ENCODE measurements at places on chromosomes 1 and 21.

GRCh38 chr21:41418393-41418792, 7.6 kb upstream of the MX1 start:
- no peak for DNase-seq

GRCh38 chr1:55848906-55849305, 633.7 kb upstream of the USP24 start:
- DNase-seq, result no peak

DNA sequence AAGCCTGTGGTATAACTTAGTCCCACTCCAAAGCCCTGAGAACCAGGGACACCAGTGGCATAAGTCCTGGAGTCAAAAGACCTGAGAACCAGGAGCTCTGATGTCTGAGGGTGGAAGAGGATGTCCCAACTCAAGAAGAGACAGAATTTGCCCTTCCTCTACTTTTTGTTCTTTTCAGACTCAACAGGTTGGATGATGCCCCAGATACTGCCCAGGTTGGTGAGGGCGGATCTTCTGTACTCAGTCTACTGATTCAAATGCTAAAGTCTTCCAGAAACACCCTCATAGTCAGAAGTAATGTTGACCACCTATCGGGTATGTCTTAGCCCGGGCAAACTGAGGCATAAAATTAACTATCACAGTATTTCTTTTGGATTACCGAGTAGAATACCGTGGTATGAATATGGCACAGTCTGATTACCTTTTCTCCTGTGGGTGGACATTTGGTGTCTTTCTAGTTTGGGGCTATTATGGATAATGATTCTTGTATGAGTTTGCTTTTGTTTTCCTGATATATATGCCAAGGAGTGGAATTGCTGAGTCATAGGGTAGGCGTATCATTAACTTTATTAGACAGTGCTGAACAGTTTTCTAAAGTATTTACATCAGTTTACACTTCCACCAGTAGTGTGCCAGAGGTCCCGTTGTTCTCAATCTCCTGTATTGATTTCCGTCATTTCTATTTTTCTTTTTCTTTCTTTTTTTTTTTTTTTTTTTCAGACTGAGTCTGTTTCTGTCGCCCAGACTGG, 3.2 kb upstream of the CHAF1B start:
- DNase-seq, result no peak

GRCh38 chr1:47023268-47024140, at the start of gene CYP4X1:
Gene CYP4X1, plus strand, starts transcription at chr1:47023669. Its CDS starts 149 bp downstream, at chr1:47023818.
- DNase-seq, result no peak

- no peak for DNase-seq
These were observed 2.5 kb downstream of the ZCCHC17 start for GRCh38 chr1:31299365-31299764.

DNA sequence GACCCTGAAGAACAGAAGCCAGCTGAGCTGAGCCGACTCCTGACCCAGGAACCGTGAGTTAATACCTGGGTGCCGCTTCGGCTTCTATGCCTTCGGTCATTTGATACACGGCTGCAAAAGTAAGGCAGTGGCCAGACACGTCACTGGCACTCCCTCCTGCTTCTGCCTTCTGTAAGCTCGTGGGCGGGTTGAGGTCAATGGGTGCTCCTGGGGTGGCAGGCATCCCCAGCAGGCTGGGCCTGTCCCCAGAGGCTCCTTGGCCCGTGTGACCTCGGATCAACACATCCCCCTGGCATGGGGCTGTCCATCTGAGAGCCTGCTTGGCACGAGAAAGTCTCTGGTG, 35.7 kb upstream of the COL6A1 start:
- no peak for DNase-seq

GRCh38 chr1:151312411-151312810, 14.8 kb downstream of the PI4KB start:
- no peak for DNase-seq

DNA sequence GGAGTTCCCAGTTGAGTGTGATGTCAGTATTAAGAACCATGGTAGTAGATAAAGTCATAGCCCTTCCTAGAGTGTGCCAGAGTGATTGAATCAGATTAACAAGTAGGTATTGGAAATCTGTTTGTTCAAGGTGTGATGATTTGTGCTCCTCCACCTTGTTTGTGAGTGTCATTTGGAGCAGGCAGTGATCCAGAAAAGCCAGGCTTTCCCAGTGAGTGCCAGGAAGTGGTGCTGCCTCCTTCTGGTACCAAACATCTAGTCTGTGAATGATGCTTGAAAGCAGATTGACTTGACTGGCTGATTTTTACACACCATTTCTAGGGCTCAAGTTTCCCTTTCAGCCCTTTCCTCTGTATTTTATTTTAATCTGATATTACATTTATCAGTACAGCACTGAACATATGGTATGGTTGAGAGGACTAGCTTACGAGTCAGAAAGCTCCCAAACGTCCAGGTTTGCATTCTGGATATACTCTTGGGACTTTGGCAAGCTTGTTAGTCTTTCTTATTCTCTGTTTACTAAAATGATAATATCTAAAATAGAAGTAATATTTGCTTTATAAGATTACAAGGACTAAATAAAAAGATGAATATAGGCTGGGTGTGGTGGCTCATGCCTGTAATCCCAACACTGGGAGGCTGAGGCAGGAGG, 100.7 kb downstream of the PATJ start:
- DNase-seq, result no peak

GRCh38 chr1:247883346-247883745, 12.0 kb upstream of the OR2W3 start:
- no peak for DNase-seq

DNA sequence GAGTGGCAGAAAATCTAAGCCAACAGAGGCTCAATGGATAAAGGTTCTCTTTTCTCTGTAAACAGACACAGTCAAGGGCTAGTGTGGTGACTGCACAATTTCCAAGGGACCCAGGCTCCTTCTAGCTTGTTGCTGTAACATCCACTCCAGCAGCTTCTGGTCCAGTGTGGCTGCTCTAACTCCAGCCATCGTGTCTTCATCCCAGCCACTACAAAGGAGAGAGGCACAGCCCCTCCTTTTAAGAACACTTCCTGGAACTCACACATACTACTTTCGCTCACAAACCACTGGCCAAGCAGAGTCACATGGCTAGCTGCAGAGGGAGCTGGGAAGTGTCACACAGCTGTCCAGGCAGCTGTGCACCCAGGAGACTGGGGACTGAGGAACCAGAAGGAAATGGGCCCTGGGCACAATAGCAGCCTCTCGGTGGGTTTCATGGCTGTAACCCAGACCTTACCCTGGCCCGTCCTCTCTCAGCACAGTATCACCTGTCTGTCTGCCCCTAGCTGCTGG, 188.6 kb upstream of the VAMP3 start:
- no peak for DNase-seq

- no peak for DNase-seq
These were observed 294.5 kb downstream of the RRAGC start for GRCh38 chr1:38565020-38565491.

DNA sequence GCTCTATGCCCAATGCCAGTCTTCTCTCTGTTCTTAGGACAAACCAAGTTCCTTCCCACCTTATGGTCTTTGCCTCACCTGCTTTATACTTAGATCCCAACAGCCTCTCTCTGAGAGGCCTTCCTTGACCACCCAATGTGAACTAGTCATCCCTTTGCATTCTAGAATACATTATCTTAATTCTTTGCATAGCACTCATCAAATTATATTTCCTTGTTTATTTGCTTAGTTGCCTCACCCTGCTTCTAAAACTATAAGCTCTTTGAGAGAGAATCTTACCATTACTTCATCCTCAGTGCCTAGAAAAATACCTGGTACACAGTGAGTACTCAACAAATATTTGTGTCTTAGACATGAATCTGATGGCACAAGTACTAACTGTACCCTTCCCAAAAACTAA, 8.0 kb downstream of the PIGP start:
- DNase-seq, result no peak

- DNase-seq, result no peak
These were observed 145.1 kb downstream of the NPHP4 start for GRCh38 chr1:5847013-5847659.

DNA sequence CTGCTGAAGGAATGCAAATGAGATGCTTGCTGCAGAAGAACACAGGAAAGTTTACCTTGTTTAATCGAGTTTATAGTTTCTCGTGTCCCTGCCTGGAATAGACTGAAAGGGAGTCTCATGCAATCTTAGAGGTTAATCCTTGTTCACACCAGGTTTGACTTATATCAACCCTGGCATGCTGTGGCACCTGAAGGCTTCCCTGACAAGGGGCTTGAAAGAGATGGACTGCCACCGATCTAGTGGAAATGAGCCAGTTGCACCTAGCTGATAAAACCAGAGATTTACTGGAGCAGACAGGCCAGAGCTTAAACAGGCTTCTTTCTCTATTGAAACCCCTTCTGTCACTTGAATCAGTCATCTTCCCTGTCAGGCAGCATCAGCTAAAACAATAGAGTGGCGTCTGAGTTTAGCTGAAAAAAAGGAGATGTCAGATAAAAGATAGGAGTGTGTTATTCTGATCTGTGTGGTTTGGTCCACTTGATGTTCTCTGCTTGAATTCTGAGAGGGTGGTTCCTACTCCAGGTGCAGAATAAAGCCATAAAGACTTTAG, 349.7 kb downstream of the RWDD3 start:
- no peak for DNase-seq

DNA sequence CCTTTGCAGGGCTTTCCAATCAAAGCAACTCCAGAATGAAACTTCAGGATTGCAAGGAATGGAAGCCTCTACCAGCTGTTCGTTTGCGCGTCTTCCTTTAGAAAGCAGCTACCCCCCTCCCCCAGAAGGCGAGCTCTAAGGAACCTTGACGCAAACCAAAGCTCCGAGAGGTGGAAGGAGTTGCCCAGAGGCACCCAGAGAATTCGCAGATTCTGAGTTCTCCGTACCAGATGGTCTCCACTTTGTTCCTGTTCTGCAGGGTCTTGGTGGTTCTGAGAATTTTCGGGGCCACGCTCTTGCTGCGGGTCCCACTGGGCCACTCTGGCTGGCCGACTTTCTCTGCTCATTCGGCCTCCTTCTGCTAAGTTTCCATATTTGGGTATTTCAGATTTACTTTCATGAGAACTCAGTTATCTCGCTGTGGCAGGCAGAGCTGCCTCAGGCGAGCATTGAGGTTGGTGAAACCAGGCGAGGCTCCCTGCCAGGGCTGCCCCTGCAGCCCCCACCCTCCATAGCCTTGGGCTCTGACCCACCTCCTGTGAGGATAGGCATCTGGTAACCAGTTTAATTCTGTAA, 801 bp downstream of the TRAF5 start:
- DNase-seq, result no peak

DNA sequence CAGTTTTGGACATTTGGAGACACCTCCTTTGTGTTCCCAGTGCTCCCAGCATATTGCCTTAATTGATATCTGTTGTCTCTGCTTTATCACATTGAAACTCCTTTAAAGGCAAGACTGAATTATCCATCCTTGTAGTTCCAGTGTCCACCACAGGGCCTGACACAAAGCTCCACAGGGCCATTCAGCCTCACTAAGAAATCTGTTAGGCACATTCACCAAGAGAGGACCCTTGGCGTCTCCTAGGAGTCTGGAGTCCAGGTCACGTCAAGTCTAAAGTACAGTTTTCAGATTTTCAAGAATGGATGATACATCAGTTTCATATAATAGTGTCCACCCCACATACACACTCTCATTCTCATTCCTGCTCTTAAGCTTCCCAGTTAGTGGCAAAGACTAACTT, 4.8 kb downstream of the ACP6 start:
- no peak for DNase-seq

- no peak for DNase-seq
These were observed at the start of gene RSPO1 for GRCh38 chr1:37634244-37634991. Gene RSPO1, minus strand, starts transcription at chr1:37634892. Its CDS starts 5,231 bp downstream, at chr1:37629661.

DNA sequence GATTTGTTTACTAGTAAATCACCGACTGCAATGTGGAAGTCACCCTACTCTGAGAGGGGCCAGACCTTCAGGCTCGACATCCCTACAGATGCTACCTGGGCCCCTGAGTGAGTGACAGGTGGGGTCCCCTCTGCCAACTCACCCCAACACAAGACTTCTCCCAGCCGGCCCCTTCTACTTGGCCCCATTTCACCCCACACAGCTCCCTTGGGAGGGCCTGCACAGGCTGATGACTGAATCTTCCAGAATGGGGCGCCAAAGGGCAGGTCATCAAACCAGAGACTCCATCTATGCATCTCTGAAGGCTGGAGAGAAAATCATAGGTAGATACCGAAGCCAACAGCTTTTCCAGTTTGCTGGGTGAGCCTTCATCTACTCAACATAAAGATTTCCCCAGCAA, 9.4 kb upstream of the S100A8 start:
- DNase-seq, result no peak

GRCh38 chr1:204583909-204584632, 67.9 kb downstream of the MDM4 start:
- no peak for DNase-seq

DNA sequence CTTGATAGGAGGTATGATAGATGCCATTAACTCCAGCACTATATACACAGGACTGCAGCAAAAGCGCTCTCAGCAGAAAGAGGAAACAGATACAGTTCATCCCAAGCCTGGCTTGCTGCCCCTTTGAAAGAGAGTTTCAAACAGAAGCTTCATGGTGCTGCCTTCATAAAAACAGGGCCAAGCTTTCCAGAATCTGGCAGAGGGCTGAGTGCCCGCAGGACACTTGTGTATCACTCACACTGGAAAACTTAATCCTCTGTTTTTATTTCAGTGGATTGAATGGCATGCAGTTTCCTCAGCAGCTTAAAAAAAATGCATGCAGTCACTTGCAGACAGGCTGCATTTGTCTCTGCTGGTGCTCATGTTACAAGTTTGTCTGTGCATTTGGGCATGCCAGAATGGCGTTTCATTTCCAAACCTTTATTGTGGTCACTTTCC, 40.4 kb downstream of the KCNJ15 start:
- DNase-seq, result no peak

DNA sequence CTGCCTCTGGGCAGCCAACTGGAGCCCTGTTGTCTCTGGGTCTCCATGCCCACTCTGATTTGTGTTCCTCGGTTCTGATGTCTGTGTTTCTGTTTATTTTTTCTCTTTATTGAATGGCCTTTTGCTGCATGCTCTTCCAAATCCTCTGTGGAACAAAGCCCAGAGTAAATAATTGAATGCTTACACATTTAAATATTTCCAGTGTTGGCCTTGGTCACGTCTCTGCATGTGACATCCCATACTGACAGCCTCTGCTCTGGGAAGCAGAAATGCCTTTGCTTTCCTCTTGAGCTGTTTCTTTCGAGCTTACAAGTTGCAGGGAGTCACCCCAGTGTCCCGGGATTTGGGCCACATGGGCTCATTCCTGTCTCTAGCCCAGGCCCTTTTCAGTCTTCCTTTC, 267.9 kb downstream of the PTPRU start:
- DNase-seq, result no peak

DNA sequence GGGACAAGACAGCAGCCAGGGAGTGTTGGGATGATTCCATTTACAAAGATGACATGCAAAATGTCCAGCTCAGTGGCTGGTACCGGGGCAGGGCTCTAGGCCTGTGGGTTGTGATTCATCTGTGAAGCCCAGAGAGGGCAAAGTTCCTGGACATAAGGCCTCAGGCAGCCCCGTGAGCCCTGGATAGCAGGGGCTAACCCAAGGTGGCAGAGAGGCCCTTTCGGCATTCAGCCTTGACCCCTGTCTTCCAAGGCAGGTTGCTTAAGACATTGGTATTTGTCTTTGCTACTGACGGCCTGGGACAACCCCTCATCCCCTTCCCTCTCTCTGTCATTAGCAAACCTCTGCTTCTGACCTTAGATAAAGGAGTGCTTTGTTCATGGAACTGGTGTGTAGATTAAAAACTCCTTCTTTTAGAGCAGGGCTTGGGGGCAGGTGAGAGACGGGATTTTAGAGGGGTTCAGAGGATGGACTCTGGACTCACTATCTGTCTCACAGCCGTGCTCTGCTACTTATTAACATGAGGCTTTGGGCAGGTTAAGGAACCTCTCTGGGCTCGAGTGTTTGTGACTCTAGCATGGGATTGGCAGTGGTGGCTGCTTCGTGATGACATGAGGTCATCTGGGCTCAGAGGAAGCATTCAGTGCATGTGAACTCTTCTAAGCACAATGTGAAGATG, 36.3 kb downstream of the TMEM51 start:
- no peak for DNase-seq

All from cardiac septum (tissue), 1 donor.